Stimulated activated CD8-positive, alpha-beta memory T cell treated with anti-CD3 and anti-CD28 coated beads, Interleukin-12 subunit alpha, Interleukin-12 subunit beta, amount 100 ng/mL, for 1 hour (primary cell): ENCODE measurements at places on chromosomes 4 and X.
A peak's percentile ranks its signal among the peaks of the same experiment; 100 is the strongest.

DNA sequence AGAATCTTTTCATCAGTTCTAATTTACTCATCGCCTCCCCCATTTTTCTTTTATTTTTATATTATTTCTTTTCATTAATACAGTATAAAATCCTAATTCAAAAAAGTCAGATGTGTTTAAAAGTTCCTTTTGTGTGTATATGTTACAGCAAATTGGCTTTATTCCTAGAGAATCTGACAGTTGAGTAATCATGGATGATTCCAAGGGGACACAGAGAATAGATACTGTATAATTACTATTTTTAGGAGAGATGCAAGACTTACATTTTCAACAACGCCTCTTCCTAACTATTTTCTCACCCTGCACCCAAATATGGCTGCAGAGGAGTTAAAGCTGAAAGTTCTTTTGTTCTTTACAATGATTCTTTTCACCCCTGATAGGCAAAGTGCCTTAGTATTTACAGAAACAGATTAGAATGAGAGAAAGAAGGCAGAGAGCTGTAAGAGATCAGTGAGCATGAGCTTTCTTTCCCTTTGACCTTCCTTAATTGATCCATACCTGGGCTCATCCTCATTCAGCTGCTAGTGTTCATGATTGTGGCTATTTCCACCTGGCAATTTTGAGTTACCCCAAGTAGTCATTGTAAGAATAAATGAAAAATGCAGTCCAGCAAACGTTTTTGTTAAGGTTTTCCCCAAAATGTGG lies 210.8 kb downstream of the SLC4A4 start:
- no peak for DNase-seq

DNA sequence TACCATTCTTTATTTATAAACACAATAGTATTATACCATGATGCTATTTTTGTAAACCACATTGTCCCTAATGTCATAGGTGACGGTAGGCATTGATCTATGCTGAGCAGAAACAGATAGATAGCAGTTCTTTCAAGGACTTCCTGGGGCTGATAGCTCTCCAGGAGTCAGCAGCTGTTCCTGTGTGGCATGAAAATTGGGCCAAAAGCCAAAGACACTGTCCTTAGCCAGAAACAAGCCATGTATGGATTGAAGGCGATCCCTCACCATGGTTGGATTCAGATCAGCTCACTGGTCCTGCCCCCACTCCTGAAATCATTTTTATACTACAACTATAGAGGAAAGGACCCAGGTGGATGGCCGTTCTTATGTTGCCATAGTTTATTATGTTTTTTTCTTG lies 53.6 kb downstream of the DDX60 start:
- DNase-seq, result no peak

- DNase-seq, result no peak
These were observed 21.4 kb downstream of the GALNTL6 start for GRCh38 chr4:171834640-171835039.

- no peak for DNase-seq
These were observed at the start of gene SMPX for GRCh38 chrX:21757960-21758359. SMPX (minus strand) TSS chrX:21758116; CDS start chrX:21754290, 3,826 bp downstream.

DNA sequence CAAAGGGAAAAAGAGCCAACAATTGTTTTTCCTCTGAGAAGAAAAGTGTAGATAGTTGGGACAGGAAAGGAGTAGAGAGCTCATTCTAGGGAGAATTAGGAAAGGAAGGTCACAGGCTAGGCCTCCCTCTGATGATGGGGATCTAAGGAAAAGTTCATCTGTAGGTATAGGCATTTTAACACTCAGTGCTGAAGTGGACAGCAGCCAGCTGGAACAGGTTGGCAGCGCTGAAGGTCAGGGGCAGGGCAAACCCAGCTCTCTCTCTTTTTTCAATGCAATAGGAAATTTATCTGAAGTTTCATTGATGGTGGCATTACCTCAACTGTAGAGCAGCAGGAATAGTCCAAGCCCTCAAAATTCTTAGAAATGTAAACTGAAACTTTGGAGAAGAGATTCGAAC lies 98.5 kb upstream of the ETNPPL start:
- no peak for DNase-seq

GRCh38 chr4:158446106-158446505 lies 75.6 kb upstream of the RXFP1 start:
- no peak for DNase-seq

DNA sequence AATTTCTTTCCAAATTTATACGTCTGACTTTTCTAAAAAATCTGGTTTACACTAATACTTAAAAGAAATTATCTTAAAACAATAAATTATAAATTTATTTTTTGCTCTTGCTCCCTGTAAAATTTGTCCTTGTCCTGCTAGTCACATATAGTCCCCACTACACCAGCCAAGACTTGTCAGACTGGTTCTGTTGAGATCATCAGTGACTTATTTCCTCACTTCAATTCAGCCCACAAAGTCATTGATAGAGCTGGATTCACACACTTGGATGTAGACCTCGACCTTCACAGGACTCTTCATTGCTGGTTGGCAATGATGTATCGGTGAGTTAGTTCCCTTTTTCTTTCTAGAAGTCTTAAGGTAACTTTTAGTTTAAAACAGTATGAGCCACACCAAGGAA lies at the start of gene TMPRSS11E:
Gene TMPRSS11E, plus strand, starts transcription at position 263 of the 400 bp plus-strand sequence. Its CDS starts 50 bp downstream, at position 313.
- DNase-seq, result no peak

DNA sequence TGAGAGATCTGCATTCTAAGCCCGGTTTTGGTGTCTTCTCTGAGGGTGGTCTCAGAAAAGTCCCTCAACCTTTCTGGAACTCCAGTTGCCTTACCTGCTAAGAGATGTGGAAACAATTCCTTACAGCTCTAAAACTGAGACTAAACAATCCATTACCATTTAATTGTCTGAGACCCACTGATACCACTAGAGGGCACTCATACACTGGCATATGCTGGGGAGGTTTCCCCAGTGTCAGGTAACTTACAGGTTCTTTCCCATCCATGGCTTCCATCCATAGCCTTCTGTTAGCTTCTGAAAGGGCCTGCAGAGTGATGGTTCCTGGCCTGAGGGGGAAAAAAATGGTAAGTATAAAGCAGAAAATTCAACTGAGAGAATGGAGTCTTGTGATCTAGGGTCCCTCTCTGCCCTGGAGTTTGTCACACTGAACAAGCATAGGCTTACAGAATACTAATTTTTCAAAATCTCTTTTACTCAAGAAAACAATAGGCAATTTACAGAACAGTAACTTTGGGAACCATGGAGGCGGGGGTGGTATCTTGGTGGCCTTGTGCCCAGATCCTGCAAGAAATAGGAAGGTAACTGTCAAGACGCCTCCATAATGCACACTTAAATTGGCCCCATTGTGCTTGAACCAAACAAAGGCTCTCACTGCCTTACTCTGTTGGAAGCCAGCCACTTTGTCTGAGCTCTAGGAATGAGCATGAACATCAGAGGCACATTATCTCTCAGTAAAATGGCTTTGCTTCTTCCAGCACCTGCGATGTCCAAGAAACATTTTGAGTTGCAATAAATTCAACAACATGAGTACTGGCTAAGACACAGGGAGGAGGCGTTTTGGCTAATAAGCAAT lies 236.1 kb downstream of the OPHN1 start:
- peak; percentile 1 for DNase-seq

GRCh38 chr4:48340276-48340964 lies 909 bp upstream of the SLAIN2 start:
- peak; percentile 2 for DNase-seq

GRCh38 chr4:182645511-182645910 lies 271.7 kb downstream of the DCTD start:
- DNase-seq, result no peak

DNA sequence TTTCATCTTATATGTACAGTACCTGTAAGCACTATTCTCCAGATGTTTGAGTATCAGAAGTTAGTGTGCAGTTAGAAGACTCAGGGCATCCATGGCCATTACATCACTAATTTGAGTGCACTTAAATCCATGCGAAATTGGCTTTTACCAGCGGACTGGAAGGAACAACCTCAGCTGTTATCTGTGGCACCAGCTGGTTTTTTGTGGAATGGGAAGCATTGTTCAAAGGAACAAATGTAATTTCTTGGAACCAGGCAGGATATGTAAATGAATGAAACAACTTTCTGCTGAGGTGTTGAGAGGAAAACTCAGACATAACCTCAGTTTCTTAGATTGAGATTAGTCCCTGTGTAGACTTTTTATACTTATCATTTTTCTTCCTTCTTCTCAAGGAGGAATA lies 60.2 kb downstream of the PDGFRA start:
- DNase-seq, result no peak

DNA sequence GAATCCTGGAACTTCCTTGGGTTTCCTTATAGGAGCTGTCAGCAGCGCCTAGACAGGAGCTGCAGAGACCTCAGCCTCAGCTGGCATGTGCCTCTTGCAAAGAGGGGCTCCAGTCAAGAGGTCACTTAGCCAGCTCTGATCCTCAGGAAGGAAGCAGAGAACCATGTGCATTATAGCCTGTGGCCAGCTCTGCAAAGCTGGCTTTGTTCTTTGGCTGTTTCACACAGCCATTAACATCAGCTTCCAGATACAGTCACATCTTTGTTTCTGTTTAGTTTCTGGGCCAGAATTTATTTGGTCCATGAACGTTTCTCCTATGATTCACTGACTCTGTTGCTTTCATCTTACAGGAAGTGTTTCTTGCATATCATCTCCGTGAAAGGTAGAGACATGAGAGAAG lies 92.4 kb downstream of the CC2D2A start:
- DNase-seq, result no peak

DNA sequence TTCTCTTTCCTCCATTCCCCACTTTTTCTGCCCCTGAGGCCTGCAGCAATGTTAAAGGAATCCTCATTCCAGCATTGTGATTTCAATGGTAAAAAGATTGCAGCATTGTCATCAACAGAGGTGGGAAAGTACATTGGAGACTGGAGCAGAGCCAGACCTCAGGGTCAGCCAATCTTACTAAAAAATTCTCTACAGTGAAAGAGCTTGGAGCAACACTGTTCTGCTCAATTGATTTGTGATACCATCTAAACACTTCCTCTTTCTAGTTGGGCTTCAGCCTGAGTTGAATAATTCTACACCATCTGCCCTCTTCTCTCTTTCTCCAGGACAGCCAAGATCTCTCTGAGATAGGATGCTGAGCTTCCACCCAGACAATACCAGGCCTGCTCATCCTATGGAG lies 176.5 kb downstream of the AR start:
- DNase-seq, result no peak

DNA sequence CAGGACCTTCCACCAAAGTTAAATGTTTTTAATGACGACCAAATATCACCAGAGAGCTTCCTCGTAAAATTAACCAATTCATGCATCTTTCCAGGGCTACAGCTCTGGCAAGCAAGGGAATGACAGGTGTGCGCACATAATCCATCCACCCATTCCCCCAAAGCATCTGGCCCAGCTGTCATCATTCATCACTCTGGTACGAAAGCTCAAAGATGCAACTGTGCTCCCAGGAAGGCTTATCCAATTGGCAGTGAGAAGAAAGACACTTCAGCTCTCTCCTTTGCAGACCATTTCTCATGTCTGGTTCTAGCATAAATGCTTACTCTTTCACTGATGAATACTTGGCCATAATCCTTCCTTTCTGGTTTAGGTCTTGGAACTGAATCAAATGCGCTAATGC lies 139.2 kb downstream of the NSUN7 start:
- no peak for DNase-seq
